Stimulated activated CD8-positive, alpha-beta memory T cell treated with anti-CD3 and anti-CD28 coated beads, Interleukin-4, amount 100 ng/mL, for 48 hours (primary cell): ENCODE measurements at places on chromosomes 13 and 19.

DNA sequence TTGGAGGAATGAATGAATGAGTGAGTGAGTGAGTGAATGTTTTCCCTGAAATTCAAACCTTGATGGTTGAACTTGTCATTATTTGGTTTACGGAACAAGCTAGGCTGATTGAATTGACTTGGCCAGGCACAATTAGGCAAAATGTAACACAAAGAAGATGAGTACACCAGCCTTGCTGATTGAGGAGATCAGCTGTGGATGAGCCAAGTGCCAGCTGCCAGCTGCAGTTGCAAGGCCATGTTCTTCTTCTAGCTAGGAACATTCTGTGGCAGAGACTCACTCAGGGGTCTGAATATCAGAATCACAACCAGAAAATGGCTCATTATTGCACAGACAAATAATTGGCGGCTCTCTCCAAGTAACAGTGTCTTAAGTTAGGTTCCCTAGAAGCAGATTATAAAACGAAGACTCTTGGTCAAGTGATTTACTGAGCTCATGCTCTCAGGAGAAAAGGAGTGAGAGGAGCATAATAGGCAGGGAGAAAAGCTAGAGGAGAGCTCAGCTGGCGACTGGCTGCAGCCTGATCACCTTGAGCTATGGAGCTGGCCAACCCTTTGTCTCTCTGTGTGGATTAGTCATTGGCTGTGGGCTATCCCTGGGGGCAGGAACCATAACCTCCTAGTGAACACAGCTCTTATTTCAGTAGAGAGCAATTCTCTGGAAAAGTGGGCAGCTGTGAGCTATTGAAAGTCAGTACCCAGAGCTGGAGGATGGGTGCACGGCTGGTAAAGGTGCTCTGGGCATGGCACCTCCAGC, 225.3 kb upstream of the SERP2 start:
- DNase-seq = no peak

DNA sequence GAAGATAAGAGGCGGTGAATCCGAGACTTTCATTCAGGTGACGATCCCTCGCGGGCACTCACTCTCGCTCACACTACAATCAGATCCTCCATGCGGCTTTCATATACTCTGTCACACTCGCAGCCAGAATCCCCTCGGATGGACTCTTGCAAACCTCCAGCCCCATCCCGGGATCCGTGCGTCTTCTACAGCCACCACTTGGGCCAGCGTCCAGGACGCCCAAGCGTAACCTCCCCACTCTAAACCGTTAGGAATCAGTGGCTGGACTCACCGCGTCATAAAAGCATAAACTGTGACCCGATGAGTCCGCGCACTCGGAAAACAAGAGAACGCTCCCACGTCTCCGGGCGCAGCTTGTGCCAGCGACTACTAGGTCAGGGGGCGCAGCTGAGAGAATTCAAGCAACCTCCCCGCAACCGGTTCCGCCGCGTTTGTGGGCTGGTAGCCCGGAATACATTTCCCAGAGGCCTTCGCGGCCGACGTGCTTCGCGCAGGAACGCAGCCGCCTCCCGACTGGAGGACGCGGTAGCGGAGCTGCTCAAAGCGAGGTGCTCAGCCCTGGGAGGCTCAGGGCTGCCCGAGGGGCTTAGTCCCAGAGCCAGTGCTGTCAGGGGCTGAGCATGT, 27.6 kb downstream of the ZNF607 start:
- peak; percentile 84 for DNase-seq

GRCh38 chr13:24500977-24501376, 11.6 kb downstream of the PARP4 start:
- DNase-seq = no peak

DNA sequence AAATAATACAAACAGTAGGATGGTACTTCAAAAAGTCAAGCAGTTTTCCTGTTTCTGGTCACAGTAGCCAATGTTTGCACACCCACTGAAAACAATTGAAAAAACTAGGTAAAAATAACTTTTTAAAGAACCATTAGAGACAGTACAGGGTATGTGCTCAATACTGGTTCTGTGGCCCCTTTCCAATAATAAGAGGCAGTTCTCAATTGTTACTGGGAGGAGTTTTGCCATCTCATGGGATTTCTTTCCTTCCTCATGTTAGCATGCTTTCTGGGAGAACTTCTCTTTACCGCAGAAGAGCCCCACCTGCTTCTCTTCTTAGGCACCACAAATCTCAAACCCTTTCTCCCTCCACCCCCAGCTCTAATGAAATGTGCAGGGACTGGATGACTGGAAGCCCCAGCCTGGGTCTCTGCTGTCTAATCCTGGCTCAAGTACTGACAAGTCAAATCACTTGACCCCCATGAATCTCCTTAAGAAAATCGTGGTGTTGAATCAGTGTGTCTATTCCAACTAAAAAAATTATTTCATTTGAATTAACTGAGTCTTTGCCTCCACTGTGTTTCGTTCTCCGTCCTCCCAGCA, 14.6 kb downstream of the METTL21C start:
- no peak for DNase-seq

DNA sequence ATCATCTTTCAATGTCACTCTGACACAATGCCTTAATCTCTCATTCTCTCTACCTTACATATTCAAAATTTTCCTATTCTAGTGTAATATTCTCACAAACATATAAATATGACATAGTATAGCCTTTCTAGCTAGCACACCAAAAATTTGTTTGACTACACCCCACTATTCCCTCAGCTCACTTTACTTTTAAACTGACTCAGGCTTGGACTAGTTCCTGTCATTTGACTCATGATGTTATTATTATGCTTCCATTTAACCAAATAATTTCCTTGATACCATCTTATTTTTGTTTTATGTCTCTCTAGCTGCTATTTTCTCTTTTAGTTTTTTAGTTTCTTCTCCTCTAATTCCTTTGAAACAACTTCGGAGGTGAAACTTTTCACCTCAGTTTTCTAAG, 1745.6 kb upstream of the PCDH20 start:
- no peak for DNase-seq

GRCh38 chr19:4647676-4648644, 8.6 kb downstream of the TNFAIP8L1 start:
- no peak for DNase-seq

- DNase-seq = peak; percentile 60
Measured at GRCh38 chr19:19817357-19817756, 4.2 kb downstream of the ZNF506 start.
